Activated T-helper 1 cell treated with anti-CD3 and anti-CD28 coated beads, Interleukin-12 subunit alpha, Interleukin-12 subunit beta, Interleukin-2, Interleukin-4 antibody, amounts not matched to agents 30 ng/mL and 10 ng/mL and 1 ng/mL, durations not matched to agents 14 hours and 24 hours and 36 hours (primary cell): ENCODE measurements at places on chromosomes 7 and 10.

DNA sequence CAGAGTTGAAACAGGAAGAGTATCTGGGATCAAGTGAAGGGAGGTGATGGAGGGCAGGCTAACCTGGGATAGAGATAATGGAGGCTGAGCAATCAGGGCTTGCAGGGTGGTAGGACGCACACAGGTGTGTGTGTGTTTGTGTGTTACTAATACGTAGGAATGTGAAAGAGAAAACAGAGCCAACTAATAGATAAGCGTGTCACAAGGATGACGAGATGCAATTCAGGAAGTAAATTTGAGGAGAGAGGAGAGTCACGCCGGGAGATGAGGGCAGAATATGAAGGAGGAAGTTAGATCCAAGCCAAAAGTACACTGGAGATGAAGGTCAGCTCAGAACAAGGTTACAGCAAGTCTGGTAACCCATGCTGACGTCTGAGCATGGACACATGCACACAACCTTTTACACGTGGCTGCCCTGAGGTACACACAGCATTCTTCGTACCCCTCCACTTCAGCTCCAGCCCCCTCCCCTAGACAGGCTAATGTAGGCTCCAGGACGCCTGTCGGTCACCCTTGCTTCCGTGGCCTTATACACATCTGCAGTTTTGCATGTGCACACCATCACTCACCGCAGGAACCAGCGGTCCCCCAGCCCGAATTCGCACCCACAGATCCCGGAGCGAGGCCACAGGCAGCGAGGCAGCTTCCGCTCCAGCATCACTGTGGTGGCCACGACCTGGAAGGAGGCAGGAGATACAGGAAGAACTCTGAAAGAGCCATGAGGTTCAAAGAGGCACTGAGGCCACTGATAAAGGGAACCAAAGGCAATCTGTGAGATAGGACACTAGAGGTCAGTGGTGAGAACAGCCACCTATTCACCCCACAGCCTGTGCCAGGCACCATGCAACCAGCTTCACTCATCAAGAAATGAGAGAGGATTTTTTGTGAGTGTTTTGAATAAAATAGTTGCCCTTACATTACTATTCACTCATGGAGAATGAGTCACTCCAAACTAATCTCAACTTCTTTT, 23.7 kb upstream of the TRPV6 start:
- DNase-seq, result no peak

- no peak for DNase-seq
Observed at GRCh38 chr10:125038637-125039036, 96.7 kb downstream of the ZRANB1 start.

- DNase-seq, result no peak
Observed at GRCh38 chr7:84744385-84744784, 442.5 kb downstream of the SEMA3D start.

DNA sequence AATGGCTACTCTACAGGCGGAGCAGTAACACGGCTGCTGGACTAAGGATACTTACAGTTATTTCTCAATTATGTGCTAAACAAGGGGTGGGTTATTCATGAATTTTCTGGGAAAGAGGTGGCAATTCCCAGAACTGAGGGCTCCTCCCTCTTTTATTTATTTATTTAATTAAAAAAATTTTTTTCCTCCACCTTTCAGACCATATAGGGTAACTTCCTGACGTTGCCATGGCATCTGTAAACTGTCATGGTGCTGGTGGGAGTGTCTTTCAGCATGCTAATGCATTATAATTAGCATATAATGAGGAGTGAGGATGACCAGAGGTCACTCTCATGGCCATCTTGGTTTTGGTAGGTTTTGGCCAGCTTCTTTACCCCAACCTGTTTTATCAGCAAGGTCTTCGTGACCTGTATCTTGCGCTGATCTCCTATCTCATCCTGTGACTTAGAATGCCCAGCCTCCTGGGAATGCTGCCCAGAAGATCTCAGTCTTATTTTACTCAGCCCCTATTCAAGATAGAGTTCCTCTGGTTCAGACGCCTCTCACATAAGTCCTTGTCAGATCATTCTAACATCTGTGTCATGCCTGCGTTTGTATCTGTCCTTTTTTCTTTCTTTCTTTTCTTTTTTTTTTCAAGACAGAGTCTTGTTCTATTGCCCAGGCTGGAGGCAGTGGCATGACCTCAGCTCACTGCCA, 15.9 kb upstream of the STOX1 start:
- DNase-seq, result no peak
